ENCODE measurements at places on chromosomes 3 and 15. TPM values are rescaled to one million over a fixed set of nuclear protein-coding genes. Genes with fewer than 3 reads are reported as not detected.

- no peaks in the 10 kb centered on the region for H3K4me1 ChIP-seq
- no peak for DNase-seq
- no peaks in the 10 kb centered on the region for H3K36me3 ChIP-seq
- H3K4me3 ChIP-seq = no peak overlapping the region
Measured at GRCh38 chr15:72437650-72438316, 36.3 kb upstream of the ARIH1 start.

DNA sequence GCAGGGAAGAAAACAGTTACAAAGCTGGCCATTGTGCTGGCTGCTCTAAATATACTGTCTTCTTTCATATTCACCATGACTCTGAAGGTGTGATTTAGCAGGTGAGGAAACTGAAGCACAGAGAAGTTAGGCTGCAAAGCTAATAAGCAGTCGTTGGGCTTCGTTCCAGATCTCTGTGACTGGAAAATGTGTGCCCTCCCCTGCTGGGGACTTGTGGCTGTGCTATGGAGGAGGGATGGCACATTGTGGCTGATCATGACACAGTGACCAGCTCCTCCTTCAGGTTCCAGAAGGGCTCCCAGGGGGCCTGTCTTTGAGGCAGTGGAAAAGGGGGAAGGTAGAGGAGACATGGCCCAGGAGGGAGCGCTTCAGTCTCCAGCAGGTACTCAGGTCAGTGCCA, 19.2 kb downstream of the PXK start:
- no peak overlapping the region for H3K4me3 ChIP-seq
- H3K4me1 ChIP-seq = no peaks in the 10 kb centered on the region
- H3K36me3 ChIP-seq = no peaks in the 10 kb centered on the region
- no peak for DNase-seq
- H3K27me3 ChIP-seq = no peaks in the 10 kb centered on the region
- H3K27ac ChIP-seq = no peak overlapping the region

GRCh38 chr3:58322793-58323192, 9.9 kb upstream of the PXK start:
- DNase-seq = no peak
- no peaks in the 10 kb centered on the region for H3K27me3 ChIP-seq
- H3K4me1 ChIP-seq = peaks cover 19% of the 10 kb centered on the region

- peaks cover 4% of the 10 kb centered on the region for H3K4me1 ChIP-seq
- peaks cover 16% of the 10 kb centered on the region for H3K27me3 ChIP-seq
- H3K4me3 ChIP-seq = no peak overlapping the region
- no peak for DNase-seq
- no peaks in the 10 kb centered on the region for H3K36me3 ChIP-seq
Measured at GRCh38 chr15:67968966-67969365, 85.1 kb upstream of the PIAS1 start.

GRCh38 chr3:5428607-5429516, 241.4 kb downstream of the EDEM1 start:
- no peak for DNase-seq
- H3K4me3 ChIP-seq = no peak overlapping the region
- no peaks in the 10 kb centered on the region for H3K36me3 ChIP-seq
- no peak overlapping the region for H3K27ac ChIP-seq
- no peaks in the 10 kb centered on the region for H3K27me3 ChIP-seq

DNA sequence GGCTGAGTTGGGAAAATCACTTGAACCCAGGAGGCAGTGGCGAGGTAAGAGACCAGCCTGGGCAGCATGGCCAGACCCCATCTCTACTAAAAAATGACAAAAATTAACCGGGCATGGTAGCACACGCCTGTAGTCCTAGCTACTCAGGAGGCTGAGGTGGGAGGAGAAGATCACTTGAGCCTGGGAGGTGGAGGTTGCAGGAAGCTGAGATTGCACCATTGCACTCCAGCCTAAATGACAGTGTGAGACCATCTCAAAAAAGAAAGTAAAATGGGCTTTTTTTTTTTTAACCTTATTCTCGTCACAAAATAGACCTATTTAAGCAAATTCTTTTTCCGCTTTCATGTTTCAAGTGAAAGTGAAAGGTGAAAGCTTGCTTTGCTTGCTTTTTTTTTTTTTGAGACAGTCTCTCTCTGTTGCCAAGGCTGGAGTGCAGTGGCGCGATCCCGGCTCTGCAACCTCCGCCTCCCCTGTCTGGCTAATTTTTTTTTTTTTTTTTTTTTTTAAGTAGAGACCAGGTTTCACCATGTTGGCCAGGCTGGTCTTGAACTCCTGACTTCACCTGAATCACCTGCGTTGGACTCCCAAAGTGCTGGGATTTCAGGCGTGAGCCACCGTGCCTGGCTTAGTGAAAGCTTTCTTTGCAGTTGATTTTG, 3.6 kb downstream of the PDIA3 start:
- H3K4me1 ChIP-seq = peaks cover 4% of the 10 kb centered on the region
- H3K36me3 ChIP-seq = peaks cover 4% of the 10 kb centered on the region

- no peaks in the 10 kb centered on the region for H3K36me3 ChIP-seq
- no peak for DNase-seq
- no peak overlapping the region for H3K27ac ChIP-seq
- no peaks in the 10 kb centered on the region for H3K27me3 ChIP-seq
Measured at GRCh38 chr3:190378240-190378891, 9.6 kb upstream of the CLDN16 start.

DNA sequence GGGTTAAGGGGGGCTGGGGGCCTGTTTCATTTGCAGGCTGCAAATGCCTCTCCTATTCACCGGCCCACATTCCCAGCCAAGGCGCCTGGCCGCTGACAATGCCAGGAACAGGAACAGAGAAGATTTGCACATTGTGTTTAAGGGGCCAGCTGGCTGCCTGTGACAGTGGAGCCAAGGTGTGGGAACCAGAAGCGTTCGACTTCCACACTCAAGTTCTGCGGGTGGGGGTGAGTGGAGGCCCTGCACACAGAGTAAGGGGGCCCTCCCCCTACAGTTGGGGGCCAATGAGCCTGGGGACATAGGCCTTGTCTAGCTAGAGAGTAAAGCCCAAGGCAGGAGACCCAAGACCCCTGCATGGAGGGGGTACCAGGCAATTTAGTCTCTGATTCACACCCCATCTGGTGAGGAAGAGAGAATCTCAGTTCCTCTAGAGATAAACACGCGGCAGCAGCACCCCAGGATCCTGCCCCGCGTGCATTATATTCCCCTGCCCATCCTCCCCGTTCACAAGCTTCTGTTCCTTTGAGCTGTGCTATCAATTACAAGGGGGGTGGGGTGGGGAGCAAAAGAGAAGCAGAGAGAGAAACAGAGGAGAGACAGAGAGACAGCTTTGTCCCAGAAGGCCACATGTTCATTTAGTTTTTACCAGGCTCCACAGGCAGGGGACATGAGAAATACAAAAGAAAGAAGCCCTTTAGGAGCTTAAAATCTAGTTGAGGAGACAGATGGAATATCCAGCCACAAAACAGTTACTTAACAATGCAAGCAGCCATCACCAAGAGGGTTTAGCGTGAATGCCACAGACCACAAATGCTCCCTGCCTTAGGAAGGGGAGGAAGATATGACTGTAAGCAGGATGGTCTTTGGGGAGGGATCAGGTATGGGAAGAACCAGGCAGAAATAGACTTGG, 9.2 kb downstream of the IGDCC3 start:
- no peaks in the 10 kb centered on the region for H3K36me3 ChIP-seq
- DNase-seq = no peak
- H3K27ac ChIP-seq = no peak overlapping the region
- H3K4me3 ChIP-seq = no peak overlapping the region
- H3K4me1 ChIP-seq = no peaks in the 10 kb centered on the region

GRCh38 chr3:12828751-12829150, 12.6 kb downstream of the RPL32 start:
- no peaks in the 10 kb centered on the region for H3K27me3 ChIP-seq
- no peak for DNase-seq
- no peak overlapping the region for H3K27ac ChIP-seq
- H3K4me1 ChIP-seq = peaks cover 7% of the 10 kb centered on the region
- no peak overlapping the region for H3K4me3 ChIP-seq
- H3K36me3 ChIP-seq = peaks cover 20% of the 10 kb centered on the region

DNA sequence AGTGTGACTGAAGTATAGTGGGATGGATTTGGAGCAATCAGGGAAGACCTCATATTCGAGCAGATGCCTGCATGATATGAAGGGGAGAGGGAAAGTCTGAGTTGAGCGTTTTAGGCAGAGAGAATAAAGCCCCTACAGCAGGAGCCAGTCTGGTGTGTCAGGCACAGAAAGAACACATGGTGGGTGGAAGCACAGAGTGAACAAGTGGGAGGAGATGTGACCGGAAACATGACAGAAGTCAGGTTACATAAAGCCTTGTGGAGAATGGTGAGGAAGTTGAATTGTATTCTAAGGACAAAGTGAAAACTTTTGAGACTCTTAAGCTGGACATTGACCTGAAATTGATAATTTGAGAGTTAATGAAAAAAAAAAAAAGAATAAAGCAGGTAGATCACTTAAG, 541.0 kb downstream of the PLOD2 start:
- H3K27ac ChIP-seq = no peak overlapping the region
- no peaks in the 10 kb centered on the region for H3K36me3 ChIP-seq
- no peaks in the 10 kb centered on the region for H3K4me1 ChIP-seq

GRCh38 chr3:4731543-4732111, 238.5 kb downstream of the ITPR1 start:
- H3K27me3 ChIP-seq = no peaks in the 10 kb centered on the region
- no peaks in the 10 kb centered on the region for H3K4me1 ChIP-seq
- H3K27ac ChIP-seq = no peak overlapping the region
- DNase-seq = no peak
- no peaks in the 10 kb centered on the region for H3K36me3 ChIP-seq

DNA sequence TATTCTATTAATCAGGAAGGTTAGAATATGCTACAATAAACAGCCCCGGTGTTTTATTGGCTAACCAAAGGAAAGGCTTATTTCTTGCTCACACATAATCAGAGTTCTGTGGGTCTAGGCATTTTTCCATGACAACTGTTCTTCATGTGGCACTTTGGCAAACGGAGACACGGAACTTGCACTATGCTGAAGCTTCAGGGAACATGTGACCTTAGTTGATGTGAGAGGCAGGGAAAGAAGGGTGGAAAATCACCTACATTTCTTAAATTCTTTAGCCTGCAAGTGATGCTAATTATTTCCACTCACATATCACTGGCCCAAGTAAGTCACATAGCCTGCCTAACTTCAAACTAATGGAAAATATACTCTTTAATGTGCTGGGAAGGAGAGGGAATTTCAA, 344.6 kb downstream of the SV2B start:
- DNase-seq = no peak
- H3K27me3 ChIP-seq = no peaks in the 10 kb centered on the region
- H3K4me3 ChIP-seq = no peak overlapping the region
- H3K36me3 ChIP-seq = no peaks in the 10 kb centered on the region

DNA sequence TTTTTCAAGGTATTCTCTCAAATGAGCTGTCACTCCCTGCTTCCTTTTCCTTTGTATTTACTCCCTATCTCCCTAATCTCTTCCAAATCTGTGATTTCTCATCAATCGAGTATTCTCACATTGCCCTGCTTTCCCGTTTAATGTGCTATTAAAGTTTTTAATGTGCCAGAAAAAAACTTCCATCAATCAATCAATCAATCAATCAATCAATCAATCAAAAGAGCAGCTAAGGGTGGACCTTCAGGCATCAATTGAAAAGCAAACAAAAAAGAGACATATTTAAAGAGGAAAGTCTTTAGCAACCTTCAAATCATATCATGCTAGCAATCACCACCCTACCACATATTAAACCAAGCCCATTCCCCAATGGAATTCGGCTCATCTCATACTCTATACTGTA, 58.9 kb downstream of the SATB1 start:
- no peaks in the 10 kb centered on the region for H3K36me3 ChIP-seq
- no peak for DNase-seq
- no peaks in the 10 kb centered on the region for H3K4me1 ChIP-seq
- no peak overlapping the region for H3K27ac ChIP-seq
- H3K27me3 ChIP-seq = no peaks in the 10 kb centered on the region

GRCh38 chr3:151293127-151293526, 14.8 kb upstream of the P2RY14 start:
- no peak overlapping the region for H3K27ac ChIP-seq
- no peak for DNase-seq
- H3K4me3 ChIP-seq = no peak overlapping the region
- H3K4me1 ChIP-seq = no peaks in the 10 kb centered on the region
- peaks cover 3% of the 10 kb centered on the region for H3K27me3 ChIP-seq
- no peaks in the 10 kb centered on the region for H3K36me3 ChIP-seq

- no peaks in the 10 kb centered on the region for H3K36me3 ChIP-seq
- H3K27me3 ChIP-seq = peaks cover 7% of the 10 kb centered on the region
- H3K4me1 ChIP-seq = no peaks in the 10 kb centered on the region
- no peak for DNase-seq
- no peak overlapping the region for H3K27ac ChIP-seq
Measured at GRCh38 chr3:184629555-184630160, 68.1 kb downstream of the EPHB3 start.

GRCh38 chr3:140206196-140207040, 271.4 kb downstream of the CLSTN2 start:
- H3K27me3 ChIP-seq = no peaks in the 10 kb centered on the region
- H3K4me3 ChIP-seq = no peak overlapping the region
- no peaks in the 10 kb centered on the region for H3K4me1 ChIP-seq
- no peak for DNase-seq

- H3K36me3 ChIP-seq = peaks cover 19% of the 10 kb centered on the region
- H3K27me3 ChIP-seq = no peaks in the 10 kb centered on the region
- peaks cover under 1% of the 10 kb centered on the region for H3K4me1 ChIP-seq
Measured at GRCh38 chr15:90471126-90471525, 58.6 kb upstream of the CRTC3 start.

DNA sequence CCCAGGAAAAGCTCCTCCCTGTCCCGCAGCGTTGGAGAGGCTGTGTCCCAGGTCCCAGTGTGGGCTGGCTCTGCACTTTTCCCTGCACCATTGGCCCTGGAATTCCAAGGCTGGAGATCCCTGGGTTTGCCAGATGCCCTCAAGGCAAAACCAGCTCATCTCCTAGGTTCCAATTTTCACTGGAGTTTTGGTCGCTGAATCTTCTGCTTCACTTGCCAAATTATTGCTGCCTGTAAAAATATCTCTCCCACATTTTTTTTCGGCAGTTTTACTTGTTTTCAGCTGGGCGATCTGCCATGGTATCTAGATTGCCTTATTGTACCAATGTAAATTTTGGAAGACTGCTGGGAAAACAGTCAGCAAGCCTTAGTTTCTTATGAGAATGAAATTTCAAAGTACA, 150.9 kb upstream of the ATP10A start:
- H3K27ac ChIP-seq = no peak overlapping the region
- H3K4me1 ChIP-seq = no peaks in the 10 kb centered on the region
- no peak overlapping the region for H3K4me3 ChIP-seq
- H3K36me3 ChIP-seq = no peaks in the 10 kb centered on the region

DNA sequence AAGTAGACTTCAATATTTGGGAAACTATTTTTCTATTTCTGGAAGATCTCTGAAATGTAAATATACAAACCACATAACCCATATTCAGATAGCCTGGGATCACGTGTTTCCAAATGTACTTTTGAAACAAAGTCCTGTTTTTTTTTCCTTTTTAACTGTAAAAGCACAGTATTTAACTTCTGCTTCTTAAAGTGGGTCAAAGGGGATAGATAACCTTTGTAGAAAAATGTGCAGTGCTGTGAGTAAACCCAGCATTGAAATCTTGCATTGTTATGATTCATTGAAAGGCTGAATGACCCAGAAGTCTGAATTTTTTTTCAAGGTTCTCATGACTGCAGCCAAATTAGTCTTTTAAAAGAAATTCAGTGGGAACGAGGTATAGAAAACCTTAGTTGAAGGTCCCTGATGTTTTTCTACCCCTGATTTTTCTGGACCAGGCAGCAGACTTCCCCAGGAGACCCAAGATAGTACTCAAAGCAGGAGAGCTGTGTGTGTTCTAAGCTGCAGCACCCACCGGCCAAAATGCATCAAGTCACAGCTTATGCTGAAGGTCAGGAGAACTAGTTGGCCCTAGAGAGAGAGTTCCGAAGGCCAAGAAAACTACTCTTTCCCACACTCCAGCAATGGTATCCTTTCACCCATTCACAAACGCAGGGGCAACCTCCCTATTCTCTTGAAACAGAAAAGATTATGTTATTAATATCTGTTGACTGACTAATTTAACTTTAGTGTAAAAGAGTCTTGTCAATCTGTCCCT, 43.6 kb upstream of the APH1B start:
- no peaks in the 10 kb centered on the region for H3K27me3 ChIP-seq
- no peak overlapping the region for H3K4me3 ChIP-seq
- H3K4me1 ChIP-seq = peaks cover 52% of the 10 kb centered on the region
- peak; percentile 90 for DNase-seq

The MCF2L2 gene
- total RNA-seq = 1.1 TPM

Measured in endothelial cell of umbilical vein (primary cell).